HS-27A (cell line): ENCODE measurements at places on chromosomes 1 and 21.

DNA sequence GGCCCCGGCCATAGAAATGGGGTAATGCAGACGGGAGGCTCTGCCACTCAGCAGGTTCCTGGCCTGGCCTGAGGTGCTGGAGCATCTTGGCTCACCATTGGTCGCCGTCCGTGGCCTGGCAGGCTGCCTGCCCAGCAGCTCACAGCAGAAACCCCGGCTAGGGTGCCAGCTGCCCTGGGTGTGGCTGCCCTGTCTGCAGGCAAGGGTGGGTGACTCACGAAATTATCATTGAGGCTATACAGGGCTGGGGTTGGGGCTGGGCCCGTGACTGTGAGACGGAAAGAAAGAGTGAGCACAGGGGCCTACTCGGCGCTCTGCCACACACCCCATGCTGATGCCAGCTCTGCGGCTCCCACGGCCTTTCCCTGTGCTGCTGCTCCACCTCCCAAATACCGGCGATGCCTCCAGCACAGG is 8.0 kb upstream of the PKP1 start:
- DNase-seq: peak; percentile 93

DNA sequence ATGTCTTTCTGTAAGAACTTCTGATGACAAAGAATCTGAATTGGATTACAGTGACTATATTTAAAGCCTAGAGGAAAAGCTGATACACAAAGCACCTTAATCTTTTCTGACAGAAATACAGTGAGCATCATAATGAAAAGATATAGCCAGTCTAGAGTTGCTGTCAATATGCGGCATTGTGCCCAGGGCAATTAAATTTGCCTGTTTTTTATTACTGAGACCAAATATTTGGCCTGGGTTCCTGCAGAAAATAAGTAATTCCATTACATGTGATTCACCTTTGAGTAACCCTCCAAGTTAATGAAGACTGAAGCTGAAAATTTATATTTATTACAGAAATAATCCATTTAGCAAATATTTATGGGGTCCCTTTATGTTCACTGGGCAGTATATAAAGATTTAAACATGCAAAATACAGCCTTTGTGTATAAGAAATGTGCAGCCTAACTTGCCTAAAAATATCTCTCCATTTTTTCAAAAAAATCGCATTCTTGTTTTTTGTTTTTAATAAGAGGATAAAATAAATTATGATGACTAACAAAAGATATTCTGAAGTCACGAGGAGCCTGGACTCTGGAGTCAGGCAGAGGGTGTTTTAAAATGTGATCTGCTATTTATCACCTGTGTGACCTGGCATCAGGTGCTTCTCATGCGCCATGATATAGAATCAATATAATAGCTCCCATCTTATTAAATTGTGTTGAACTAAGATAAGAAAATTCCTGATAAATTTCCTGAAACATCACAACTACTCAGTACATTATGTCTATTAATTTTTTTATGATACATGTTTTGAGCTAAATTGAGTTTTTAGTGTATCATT is 83.6 kb downstream of the SGIP1 start:
- no peak for DNase-seq

- DNase-seq: no peak
These were observed 1.4 kb downstream of the CD1A start for GRCh38 chr1:158255656-158256055.

- DNase-seq: no peak
These were observed 145.8 kb downstream of the PATJ start for GRCh38 chr1:61887931-61888564.
